CD8-positive, alpha-beta T cell (primary cell): ENCODE measurements at places on chromosomes 5 and 9.

- no peak for DNase-seq
Measured at GRCh38 chr5:15524712-15525111, 24.7 kb downstream of the FBXL7 start.

DNA sequence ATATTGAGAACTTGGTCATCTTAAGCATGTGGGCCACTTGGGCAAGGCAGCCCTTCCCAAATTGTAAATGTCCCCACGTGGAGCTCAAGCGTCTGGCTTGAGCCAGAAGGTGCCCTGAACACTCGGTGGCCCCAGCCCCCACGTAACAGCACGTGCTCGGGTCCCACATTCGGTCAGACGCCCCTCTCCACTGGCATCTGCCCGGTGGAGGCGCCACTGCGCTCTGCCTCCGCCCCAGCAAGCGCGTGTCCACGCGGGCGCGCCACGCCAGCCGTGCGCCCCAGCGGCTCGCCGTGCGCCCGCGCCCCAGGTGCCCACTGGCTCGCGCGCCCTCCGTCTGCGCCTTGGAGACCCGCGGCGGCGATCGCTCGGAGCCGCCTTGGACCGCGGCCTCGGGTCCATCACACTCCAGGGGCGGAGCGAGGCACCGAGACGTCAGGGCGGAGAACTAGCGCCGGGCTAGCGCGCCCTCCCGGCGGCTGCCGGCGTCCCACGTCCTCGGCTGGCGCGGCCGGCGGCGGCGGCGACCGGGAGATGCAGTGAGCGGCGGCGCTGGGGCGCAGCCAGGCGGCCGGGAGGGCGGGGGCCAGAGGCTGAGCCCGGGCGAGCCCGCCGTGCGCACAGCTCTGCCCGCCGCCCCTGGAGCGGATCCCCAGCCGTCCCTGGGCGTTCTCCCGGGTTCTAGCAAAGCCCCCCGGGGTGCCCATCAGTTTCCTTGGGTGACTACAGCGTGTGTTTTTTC lies at the start of gene PALM2AKAP2:
TSS of gene PALM2AKAP2 (plus strand) at position 488 of the 742 bp plus-strand sequence. CDS start 291 bp downstream, outside the sequence.
- DNase-seq, result no peak

DNA sequence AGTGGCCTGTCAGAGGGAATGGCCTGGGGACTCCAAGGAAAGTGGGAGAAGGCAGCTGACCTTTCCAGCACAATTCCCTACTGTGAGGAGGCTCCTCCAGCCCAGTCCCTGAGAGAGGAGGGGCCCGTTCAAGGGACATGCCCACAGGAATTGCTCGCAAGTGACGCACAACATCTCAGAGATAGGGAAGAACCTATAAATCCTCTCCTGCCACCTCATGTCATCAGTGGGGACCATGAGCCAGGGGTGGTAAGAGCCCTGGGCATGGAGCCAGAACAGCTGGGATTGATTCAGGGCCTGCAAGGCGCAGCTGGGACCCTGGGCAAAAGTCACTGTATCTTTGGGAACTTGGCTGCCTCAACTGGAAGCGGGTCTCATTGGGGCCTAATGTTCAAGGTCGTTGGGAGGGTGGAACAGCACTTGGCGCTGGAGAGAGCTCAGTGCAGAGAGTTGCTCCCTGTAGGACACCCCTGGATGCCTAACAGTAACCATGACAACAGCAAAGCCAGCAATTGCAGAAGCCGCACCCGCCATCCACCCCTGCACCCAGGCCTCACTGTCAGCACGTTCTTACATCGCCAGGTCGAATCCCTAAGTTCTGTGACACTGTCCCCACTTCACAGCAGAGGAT lies 41.3 kb upstream of the ORM1 start:
- DNase-seq, result no peak

DNA sequence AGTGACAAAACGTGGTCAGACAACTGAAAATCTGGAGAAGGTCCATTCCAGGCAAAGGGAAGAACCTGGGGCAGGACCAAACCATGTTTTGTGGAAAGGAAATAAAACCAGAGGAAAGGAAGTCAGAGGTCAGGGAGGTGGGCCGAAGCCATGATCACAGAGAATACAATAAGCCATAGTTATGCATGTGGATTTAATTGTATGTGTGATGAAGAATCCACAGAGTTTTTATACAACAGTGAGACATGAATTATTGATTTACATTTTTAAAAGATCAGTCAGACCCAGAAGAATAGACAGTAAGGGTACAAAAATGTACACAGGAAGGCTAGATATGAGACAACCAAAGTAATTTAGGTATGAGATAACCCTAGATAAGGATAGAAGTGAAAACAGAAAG lies 20.8 kb downstream of the TTC33 start:
- no peak for DNase-seq

- no peak for DNase-seq
Measured at GRCh38 chr9:94002316-94003140, 47.4 kb upstream of the BARX1 start.

DNA sequence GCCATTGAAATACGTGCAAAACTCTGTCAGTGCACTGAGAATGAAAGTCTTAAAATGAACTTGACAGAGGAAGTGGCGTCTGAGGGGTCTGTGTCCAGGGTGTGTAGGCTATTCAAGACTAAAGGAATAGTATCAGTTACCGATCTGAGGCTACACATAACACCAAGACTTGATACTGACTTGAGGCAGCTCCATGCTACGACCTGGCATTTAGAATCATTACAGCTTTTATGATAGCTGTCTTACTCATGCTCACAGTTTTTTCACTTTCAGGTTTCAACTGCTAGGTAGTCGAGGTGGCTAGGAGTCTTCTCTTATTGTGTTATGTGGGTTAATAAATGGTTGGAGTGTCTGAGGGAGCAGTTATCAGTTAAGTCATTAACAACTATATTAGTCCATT lies 92.8 kb upstream of the SLCO6A1 start:
- DNase-seq, result no peak

DNA sequence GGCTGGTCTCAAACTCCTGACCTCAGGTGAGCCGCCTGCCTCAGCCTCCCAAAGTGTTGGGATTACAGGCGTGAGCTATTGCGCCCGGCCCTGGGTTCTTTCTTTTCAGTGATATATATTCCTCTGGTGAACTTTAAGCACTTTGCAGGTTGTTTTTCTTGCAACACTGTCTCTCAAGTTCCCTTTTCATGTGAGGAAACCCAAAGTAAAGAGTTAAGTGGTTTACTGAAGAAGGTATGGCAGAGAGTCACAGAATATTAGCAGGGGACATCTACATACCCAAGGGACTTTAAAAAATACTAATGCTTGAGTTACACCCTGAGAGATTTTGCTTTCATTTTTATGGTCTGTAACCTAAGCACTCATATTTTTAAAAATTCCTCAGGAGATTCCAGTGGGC lies 6.7 kb upstream of the GAPT start:
- no peak for DNase-seq

GRCh38 chr9:72300873-72301272 lies 64.1 kb downstream of the ZFAND5 start:
- DNase-seq, result no peak

DNA sequence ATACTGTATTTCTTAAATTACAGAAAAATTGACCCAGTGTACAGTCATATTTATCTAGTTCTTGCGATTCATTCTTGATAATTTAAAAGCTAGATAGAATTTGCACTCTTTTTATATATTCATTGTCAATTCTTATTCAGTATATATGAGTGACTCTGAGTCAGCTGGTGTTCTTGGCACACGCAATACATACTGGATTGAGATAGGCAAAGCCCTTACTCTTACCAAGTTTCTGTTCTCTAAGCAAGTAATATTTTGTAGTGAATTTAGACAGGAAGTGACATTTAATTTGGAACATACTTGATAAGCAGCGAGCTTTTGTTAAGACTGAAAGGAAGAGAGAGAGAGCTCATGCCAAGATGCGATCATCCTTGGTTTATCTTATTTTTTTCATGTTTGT lies 57.7 kb downstream of the GPBP1 start:
- no peak for DNase-seq

DNA sequence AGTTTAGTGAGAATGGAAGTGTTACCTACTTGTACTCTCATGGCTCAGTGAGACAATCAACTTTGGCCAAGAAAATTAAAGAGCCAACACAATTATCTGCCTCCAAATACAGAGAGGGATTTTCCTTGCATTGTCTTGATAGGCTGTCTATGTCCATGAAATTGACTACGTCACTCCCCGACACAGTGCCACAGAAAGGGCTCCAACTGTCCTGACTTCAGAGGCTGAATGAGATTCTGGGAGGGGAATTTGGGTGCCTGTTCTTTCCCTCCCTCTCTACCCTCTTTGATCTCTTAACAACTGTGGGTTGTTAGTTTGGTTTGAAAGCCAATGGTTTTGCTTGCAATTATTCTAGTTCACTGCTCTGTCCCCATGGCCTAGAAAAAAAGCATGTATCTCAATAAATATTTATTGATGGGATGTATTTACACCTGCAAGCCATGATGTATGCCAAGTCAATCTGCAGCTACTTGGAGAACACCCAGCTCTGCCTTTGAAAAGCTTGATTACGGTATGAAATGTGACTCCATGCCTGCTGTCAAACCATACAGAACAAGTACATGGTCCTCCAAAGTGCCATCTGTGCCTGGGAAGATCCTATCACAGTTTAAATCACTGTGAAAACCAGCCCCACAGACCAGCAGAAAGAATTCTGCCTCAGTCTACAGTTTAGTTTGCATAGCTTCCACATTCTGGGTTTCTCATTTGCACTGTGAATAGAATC lies 37.3 kb downstream of the CAPSL start:
- DNase-seq, result no peak

GRCh38 chr5:42759456-42759855 lies 2.8 kb downstream of the CCDC152 start:
- DNase-seq, result no peak

DNA sequence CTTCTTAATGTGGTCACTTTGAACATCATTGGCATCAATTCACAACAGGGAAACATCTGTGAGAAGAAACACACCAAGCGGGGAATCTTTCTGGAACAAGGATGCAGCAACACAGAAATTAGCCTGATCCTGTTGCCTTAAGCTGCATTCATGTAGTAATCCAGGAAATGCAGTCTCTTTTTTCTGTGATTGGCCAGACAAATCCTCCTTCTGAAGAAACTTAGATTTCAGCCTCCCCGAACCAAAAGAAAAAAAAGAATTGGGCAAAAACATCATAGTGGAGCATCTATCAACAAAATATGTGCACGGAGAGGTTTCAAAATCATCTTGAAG lies 7.2 kb upstream of the XPA start:
- DNase-seq, result no peak

DNA sequence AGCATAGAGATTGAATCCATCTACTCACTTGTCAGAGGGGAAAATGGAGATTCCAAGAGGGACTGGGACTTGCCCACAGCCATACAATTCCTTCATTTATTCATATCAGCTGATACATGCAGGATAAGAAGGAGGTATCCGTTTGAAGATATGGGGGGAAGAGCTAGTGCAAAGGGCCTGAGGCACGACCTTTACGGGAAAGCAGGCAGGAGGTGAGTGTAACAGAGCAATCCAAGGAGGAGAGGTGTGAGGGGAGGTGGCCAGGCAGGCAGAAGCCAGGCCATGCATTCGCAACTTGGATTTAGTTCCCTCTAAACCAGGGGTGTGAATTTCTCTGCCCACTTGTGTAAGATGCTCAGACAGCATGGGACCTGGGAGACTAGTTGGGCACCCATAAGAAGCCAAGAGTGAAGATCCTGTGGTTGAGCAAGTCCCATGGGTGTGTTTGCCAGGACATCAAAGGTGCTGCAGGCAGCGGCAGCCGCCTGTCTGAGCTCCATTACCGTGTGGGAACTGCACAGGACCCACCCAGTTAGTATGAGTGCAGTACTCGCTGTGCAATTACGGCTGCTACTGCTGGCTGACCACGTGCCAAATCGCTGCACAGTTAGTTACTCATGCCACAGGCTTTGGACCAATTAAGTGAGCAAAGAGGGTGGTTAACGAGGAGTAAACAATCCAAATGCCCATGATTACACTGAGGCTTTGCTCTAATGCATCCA lies 31.4 kb upstream of the FAT2 start:
- no peak for DNase-seq

- DNase-seq, result no peak
Measured at GRCh38 chr5:5330728-5331452, 91.6 kb upstream of the ICE1 start.

DNA sequence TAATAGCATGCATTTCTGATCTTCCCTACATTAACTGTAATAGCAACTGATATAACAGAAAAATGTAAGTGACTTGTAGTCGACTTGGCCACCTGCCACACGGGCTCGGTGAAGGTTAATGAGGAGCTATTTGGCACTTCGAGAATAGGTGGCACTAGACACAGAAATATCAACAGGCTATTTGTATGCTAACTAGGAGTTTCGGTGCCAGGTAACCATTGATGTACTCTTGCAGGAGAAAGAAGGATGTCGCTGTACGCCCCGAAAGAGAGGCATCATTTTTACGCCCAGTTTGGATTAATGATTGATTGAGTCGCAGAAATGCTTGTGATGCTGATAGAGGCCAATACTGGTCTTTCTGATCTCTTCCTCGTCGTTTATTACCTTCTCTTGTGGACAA lies 516 bp upstream of the DMRT2 start:
- DNase-seq, result no peak

DNA sequence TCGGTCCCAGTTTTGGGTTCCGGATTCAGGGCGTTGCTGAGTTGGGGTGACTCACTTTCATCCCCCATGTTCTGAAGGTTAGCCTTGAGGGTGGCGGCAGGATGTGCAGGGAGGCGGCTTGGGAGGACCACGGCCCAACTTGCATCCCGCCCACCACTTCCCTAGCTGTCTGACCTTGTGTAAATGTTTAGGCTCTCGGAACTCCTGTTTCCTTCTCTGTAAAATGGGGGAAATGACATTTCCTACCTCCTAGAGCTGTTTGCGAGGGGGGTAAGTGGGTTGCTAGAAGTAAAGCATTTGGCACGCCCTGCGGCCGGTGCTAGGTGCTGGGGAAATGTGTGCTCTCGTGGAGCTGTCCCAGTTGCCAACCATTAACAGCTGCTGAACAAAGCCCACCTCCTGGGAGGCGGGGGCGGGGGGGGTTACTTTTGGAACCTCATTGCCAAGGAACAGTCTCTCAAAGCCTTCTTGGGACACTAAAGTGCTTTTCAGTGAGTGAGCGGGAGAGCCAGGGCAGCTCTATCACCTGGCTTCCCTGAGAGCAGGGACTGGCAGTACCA lies 27.5 kb downstream of the PTGES2 start:
- DNase-seq, result no peak
